Activated CD8-positive, alpha-beta memory T cell treated with anti-CD3 and anti-CD28 coated beads, Interleukin-2, amount 50 U/mL, for 4 hours (primary cell): ENCODE measurements at places on chromosomes 7 and 10.

DNA sequence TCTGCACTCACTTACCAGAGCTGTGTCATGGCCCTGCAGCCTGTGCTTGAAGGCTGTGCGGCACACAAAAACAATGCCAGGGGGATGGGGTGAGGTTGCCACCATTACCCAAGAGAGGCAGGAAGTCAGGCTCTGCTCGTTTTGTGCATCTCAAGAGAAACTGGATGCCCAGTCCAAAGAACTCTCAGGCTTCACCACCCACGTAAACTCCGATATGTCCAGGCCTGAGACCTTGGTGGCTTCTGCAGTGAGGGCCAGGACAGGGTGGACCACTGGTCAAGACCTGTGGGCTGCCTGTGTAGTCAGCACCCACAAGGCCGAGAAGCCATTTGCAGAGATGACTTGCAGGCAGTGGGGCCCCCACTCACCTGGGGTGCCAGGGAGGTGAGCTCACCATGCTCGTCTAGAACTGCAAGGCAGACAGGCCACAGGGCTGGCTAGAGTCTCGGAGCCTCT is 54.7 kb upstream of the EBF3 start:
- no peak for DNase-seq

GRCh38 chr10:14468023-14468441 is 137.3 kb upstream of the FRMD4A start:
- DNase-seq, result no peak

DNA sequence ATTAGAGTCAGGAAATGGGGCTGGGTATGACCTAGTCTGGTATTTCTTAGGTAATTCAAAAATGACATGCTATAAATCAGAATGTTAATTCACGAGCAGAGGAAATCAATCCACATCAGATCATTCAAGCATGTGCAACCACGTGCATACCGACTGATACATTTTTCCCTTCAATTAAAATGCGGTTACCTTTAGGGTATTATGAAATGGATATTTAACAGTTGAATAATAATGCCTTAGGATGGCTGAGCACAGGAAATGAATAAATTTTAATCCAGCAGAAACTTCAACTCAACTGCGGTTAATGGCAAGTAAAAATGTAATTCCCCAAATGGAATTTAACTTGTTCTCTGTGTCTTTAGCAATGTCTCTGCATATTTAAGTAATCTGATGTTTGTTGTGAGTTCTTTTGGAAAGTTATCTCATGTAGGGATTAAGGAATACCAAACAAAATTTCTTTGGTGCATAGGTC is 9.2 kb downstream of the CPA2 start:
- DNase-seq, result no peak

DNA sequence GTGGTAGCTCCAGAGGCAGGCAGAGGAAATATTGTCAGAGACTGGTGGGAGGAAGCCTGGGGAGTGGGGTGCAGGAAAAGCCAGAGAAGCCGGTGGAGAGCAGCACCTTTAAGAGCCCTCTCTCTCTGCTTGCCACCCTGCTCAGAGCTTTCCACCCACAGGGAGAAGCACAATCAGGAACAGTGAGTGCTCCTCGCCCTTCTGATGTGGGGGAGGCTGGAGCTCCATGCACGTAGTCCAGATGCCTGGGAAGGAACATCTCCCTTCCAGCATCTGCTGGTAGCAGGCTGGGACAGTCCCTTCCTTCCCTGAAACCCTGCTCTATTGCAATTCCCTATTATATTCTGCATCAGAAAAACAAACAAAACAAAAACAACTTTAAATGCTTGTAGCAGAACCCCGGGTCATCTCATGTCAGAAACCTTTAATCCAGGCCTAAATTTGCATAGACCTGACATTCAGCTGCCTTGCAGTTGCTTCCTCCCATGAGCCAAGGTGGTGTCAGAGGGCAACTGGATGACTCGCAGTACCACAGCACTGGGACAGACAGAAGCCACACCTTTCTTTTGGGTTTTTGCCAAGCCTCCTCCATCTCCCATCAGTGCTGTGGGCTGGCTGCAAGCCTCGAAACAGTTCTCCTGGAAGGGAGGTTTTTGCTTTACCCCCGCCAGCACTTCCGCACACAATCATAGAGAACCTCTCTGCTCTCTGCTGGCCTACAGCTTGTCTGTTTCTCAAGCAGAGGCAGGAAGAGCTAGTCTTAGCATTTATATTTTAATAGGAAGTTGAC is 13.1 kb downstream of the AVPI1 start:
- no peak for DNase-seq

- no peak for DNase-seq
Observed at GRCh38 chr7:115332691-115333090, 410.8 kb downstream of the MDFIC start.

- no peak for DNase-seq
Observed at GRCh38 chr10:130771491-130771946, 540.0 kb downstream of the TCERG1L start.

DNA sequence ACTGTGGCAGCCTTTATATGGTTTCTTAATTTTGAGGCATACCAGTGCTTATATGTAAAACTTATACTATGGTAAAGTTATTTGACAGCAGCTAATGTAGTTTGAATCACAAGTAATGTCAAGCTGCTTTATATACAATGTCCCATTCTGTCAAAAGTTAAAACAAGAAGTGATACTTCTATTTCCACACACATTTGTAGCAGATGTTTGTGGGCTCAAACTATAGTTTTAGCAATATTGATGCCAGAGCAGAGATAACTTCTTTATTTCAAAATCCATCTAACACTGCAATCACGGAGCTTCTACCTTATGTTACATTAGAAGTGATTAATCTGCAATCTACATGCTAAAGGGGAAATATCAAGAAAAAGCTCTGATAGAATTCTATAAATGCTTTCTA is 149.6 kb downstream of the ADK start:
- DNase-seq, result no peak

DNA sequence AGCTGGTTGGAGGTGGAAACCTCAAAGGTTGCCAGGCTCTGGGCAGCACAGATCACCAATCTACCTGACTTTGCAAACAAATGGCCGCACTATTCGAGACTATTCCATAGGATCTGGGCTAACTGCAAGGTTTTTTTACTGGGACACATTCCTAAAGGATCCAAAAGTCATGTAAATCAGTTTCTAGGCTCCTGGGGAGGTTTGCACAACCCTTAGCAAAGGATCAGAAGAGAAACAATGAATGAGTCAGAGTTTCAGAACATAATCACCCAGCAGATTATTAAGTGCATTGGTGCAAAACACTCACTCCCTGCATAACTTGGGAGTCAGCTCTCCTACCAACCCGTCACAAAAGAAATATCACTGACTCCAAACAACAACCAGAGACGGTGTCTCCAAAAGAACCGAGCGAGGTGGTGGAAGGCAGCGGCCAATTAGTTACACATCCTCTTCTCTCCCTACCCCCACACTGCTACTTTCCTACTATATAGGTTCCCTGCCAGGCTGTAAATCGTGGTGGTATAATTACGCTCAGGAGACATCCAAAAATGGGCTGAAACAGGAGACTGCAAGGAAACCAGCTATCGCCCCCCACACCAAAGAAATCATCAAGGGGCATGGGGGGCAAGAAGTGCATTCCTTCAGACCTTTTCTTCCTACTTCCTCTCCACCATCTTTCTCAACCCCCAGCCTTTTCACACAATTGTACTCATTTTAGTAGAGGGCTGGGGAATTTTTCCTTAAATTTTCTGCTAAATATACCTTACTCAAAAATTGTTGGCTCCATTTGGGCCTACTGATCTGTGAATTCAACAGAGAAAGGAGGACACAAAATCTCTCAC is 3.2 kb downstream of the UBE2H start:
- DNase-seq, result no peak

- DNase-seq, result no peak
Observed at GRCh38 chr10:4635883-4636282, 190.1 kb upstream of the AKR1E2 start.

GRCh38 chr10:66639371-66639770 is 286.5 kb upstream of the LRRTM3 start:
- DNase-seq, result no peak

- no peak for DNase-seq
Observed at GRCh38 chr10:110040767-110041478, 33.1 kb downstream of the ADD3 start.

GRCh38 chr7:47819607-47819920 is 128.7 kb downstream of the PKD1L1 start:
- DNase-seq, result no peak

DNA sequence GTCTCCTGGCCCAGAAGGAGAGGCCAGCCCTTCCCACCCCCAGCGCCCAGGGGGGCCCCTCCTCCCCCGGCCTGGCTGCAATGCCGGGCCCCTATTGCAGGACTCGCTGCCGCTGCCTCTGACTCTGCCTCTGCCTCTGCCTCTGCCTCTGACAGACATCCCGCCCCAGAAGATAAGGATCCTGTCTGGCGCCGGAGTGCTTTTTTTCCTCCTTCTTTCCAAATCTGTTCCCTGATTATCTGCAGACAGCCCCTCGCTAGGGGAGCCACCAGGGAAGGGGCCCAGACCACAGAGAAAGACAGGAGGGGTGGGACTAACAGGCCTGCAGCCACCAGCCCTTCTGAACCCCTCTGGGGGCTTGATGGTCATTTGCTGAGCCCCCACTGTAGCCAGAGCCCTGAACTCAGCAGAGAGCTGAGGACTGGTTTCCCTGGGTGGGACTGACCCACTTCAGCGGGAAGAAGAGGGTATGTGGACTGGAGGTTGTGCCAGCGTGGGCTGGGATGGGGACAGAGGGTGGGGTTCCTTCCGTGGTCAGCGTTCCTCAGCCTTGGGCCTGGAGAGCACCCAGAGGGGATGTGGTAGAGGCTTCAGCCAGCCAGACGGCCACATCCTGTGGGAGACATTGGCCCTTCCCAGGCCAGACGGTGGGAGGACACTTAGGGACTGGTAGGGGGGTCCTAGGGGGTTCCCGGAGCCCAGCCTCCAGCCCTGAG is 22.8 kb downstream of the UNC5B start:
- DNase-seq, result no peak

- no peak for DNase-seq
Observed at GRCh38 chr10:12484002-12484918, 134.9 kb downstream of the CAMK1D start.

GRCh38 chr7:1234881-1235500 is 2.3 kb downstream of the UNCX start:
- DNase-seq, result no peak

DNA sequence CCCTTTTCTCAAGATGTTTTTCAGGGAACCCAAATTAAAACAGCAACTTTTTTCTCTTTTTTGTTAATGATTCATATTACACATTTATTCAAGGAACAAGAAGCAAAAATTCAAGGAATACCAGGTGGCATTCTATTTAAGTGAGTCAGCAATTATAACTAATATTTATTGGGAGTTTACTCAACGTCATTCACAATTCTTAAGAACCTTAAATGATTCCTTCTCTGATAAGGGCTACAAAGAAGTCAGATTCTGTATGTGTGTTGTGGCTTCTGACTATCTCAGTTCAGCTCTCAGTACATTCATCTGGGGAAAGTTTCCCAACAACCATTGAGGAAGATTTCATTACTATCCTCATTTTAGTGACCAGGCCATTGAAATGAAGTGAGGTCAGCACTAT is 470.7 kb upstream of the AKR1E2 start:
- no peak for DNase-seq
